Central memory CD8-positive, alpha-beta T cell (primary cell): ENCODE measurements at places on chromosomes 5 and 9.

- DNase-seq, result no peak
These were observed 203.5 kb downstream of the ERCC6L2 start for GRCh38 chr9:96078897-96079490.

GRCh38 chr9:94818178-94818541 lies 91.7 kb downstream of the AOPEP start:
- no peak for DNase-seq

GRCh38 chr5:6812800-6813731 lies 99.8 kb downstream of the TENT4A start:
- DNase-seq, result no peak

- peak; percentile 56 for DNase-seq
These were observed 15.4 kb downstream of the TRAF2 start for GRCh38 chr9:136901516-136902258.

- no peak for DNase-seq
These were observed 24.8 kb downstream of the FYB1 start for GRCh38 chr5:39194466-39195136.

DNA sequence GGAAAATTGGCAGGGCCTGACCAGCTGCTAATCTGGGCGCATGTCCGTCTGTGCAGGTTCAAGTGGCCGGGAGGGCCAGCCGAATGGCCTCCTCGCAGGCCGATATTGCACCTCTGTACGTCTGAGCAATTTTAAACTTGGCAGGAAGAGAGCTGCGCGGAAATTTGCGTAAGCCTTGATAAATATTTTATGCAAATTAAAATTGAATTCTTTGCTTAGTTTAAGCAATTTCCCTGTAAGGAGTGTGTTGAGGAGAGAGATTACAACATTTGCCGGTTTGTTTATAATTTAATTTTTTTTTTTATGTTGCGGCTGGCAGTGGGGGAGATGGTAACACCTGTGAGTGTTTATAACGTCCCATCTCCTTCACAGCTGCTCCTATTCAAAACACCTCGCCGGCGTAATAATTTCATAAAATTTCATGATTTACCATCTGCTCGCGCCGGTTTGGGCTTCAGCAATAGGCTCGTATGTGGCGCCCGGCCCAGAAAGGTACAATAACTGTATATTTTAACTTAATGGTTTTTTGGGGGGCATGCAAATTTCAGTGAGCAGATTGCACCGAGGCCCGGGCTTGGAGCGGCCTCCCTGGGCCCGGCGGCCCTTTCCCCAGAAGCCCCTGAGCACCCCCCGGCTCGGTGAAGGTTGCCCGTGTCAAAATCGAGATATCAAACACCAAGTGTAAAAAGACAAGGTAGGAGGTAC lies 269.4 kb upstream of the MVB12B start:
- DNase-seq, result no peak

DNA sequence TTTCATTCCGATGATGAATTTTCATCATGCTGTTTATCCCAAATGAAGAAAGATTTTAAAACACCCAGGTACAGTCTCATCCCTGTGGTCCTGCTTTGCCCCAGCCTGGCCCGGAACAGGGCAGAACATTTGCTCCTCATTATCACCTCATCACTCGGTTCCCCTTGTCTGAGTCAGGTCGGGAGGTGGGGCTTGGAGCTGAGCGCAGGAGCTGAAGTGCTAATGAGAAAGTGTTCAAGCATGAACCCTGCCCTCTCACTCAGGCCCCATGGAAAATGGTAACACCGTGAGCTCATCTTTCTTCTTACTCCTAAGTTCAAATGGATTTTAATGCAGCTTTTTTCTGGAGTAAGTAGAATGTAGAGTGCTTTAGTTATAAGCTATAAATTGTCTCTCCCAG lies 466.2 kb downstream of the KDM4C start:
- no peak for DNase-seq

DNA sequence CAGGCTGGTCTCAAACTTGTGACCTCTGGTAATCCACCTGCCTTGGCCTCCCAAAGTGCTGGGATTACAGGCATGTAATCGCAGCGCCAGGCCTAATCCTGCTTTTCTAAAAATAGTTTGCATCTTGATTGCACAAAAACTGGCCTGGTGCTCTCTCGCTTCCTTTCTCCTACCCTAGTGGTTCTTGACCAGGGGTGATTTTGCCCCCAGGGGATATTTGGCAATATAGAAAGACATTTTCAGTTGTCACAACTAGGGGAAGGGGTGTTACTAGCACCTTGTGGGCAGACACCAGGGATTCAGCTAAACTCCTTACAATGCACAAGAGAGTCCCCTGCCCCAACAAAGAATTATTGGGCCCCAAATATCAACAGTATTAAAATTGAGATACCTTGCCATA lies 139.8 kb downstream of the DROSHA start:
- no peak for DNase-seq

- DNase-seq, result no peak
These were observed 24.8 kb upstream of the PDCD1LG2 start for GRCh38 chr9:5485378-5486085.

GRCh38 chr9:12162181-12162815 lies 530.9 kb upstream of the TYRP1 start:
- no peak for DNase-seq

- no peak for DNase-seq
These were observed 729.4 kb downstream of the MTRR start for GRCh38 chr5:8598356-8598755.

GRCh38 chr9:92680166-92681119 lies 10.5 kb upstream of the IPPK start:
- no peak for DNase-seq

DNA sequence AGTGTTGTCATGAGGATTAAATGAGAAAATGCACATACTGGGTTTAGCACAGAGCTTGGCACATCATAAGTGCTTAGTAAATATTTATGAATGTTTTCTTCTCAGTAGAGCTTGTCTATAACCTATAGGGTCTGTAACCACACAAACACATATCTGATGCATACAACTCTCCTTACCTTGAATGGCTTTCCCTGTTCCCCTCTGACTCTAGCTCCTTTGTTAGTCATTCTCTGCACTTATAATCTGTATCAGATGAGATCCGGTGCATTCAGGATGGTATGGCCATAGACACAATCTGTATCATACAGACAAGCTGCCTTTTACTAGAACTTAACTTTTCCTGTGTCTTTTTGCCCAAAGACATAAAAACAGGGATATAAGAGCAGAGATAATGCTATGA lies 11.1 kb upstream of the SSBP2 start:
- DNase-seq, result no peak

DNA sequence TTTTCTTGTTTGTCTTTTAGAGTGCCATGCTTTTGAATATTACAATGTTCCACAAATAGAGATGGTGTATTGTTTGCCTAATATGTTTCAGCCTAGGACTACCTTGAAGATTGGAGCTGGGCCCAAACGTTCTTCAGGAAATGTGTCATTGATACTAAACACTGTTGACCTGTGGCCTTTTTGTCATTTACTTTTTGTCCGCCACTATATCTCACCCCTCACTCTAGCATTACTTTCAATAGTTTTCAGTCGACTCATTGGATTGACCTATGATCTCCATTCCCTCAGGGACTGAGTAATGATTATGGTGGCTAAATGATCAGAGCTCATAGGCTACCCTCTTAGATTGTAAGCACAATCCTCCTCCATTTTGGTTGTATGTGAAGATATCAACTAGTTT lies 115.8 kb downstream of the NUDT12 start:
- DNase-seq, result no peak

DNA sequence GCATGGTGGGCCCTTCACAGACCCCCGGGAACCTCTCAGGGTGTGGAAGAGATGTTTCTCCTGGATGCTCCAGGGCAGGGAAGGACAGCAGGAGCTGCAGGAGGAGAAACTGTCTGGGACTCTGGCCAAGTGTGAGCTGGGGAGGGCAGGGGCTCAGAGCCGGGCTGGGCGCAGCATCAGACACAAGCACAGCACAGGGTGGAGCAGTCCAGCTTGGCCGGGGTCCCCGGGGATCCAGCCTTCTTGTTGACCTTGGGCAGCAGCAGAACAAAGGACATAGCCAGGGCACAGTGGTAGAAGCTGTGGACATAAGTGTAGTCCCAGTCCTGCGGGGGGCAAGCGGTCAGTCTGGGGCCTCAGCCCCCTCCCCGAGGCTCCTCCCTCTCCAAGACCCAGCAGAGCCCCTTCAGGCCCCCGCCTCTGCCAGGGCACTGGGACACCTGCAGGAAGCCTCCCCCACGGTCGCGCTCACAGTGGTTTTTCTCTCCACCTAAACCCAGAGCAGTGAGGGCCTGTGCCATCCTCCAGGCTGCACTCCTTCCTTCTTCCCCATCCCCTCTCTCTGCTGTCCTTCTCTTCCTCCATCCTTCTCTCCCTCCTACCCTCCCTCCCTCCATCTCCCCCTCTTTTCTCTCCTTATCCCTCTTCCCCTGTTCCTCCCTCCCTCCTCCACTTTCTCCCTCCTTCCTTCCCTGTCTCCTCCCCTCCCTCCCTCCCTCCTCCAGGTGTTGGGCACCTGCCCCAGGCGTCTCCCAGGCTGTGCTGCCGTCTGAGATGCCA lies 10.1 kb downstream of the MYMK start:
- no peak for DNase-seq

GRCh38 chr9:113790093-113790492 lies 86.0 kb upstream of the ZNF618 start:
- DNase-seq, result no peak

DNA sequence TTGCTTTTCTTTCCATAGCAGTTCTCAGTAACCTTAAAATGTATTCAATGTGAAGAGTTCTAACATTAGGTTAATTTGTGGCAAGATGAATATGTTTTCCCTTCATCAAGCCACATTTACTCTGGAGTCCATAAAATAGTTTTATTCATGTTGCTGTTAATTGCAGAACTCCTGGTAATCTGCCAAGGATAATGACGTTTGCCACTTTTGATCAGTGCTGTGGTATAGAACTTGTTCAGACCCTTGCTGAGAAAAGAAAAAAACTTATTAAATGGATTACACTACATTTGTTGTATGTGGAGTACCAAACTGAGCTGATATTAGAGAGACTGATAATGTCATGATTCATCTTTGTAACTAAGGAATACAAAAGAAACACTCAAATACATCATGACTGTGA lies 212.4 kb upstream of the DMAC1 start:
- no peak for DNase-seq

DNA sequence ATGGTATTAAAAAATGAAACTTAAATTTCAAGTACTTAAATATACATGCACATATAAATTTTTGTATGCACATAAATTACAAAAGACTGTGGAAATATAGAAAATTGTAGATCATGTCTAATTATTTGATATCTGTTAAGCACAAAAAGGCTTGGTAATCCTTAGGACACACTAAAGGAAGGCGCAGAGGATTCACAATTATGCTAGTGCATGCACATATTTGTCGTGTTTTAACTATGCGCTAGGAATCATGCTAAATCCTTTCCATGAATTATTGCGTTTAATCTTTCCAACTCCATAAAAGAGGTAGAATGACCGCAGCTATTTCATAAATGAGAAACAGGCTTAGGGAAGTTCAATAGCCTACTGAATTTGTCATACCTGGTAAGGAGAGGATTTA lies 244.1 kb upstream of the ITGA1 start:
- no peak for DNase-seq

GRCh38 chr9:16058131-16058549 lies 505.3 kb downstream of the CCDC171 start:
- no peak for DNase-seq

DNA sequence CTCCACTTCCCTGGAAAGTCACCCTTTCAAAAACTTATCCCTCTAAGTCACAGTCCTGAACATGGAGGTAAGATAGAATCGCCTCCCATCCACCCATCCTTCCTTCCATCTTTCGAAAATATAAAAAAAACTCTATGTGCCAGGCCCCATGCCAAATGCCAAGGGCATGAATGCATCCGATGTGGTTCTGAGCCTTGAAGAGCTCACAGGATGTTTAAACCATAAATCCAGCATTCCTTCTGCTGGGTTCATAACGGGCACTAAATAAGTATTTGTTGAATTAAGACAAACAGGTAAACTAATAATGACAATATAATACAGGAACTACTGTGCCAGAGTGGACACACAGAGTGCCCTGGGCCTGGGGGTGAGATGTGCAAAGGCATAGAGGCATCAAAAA lies 147.3 kb downstream of the TTLL11 start:
- no peak for DNase-seq

DNA sequence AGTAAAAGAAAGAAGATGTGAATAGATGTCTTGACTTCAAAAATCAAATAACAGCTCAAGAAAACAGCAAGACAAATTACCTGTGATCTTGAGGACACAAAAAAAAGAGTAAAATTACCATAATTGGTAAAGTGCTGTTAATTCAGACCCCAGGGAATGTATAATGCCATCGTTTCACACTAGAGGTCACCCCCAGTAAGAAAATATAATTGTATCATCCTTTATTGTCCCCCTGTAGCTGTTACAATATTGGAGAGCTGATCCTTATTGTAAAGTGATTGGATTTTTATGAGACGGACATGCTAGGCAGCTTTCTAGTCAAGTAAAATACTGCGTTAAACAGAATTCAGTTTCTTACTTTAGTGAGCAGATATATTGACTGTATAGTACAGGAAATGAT lies 377.0 kb downstream of the TLE1 start:
- no peak for DNase-seq

- DNase-seq, result no peak
These were observed 26.3 kb upstream of the TNPO1 start for GRCh38 chr5:72790186-72790585.

DNA sequence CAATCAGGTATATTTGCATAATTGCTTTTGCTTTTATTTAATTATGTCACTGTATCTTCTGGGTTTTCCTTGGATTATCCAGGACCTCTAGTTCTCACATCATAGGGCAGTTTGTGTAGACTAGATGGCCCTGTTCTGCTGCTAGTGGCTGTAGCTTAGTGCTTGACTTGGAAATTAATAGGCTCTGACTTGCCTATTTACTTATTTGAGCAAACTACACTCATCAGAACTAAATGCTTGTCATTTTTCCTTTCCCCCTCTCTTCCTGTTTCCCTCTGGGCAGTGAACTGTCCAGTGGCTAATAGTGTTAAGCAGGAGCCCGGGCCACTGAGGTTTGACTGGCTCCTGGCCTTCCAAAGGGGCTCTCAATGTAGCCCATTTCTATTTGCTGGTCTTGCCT lies 135.7 kb downstream of the MAN2A1 start:
- no peak for DNase-seq

DNA sequence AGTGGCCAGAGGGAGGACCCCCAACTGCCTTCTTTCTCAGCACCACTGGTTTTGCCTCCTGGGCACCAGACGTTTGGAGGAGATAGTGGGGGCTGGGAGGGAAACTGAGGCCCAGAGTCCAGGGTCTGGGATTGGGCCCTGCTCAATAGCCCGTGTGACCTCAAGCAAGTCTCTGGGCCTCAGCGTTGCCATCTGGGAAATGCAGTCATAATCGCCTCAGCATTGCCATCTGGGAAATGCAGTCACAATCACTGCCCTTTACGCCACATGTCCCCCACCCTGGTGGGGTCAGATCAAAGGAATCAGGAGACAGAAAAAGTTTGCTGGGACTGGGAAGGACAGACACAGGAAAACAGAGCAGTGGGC lies 1.6 kb downstream of the SH2D3C start:
- no peak for DNase-seq

DNA sequence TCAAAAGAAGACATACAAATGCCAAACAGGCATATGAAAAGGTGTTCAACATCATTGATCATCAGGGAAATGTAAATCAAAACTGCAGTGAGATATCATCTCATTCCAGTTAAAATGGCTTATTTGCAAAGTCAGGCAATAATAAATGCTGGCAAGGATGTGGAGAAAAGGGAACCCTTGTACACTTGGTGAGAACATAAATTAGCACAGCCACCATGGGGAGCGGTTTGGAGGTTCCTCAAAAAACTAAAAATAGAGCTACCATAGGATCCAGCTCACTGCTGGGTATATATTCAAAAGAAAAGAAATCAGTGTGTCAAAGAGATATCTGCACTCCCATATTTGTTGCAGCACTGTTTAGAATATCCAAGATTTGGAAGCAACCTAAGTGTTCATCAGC lies 50.3 kb downstream of the AP3S1 start:
- no peak for DNase-seq
